ENCODE measurements at places on chromosomes 6 and 20. TPM values are rescaled to one million over a fixed set of nuclear protein-coding genes. Genes with fewer than 3 reads are reported as not detected.

DNA sequence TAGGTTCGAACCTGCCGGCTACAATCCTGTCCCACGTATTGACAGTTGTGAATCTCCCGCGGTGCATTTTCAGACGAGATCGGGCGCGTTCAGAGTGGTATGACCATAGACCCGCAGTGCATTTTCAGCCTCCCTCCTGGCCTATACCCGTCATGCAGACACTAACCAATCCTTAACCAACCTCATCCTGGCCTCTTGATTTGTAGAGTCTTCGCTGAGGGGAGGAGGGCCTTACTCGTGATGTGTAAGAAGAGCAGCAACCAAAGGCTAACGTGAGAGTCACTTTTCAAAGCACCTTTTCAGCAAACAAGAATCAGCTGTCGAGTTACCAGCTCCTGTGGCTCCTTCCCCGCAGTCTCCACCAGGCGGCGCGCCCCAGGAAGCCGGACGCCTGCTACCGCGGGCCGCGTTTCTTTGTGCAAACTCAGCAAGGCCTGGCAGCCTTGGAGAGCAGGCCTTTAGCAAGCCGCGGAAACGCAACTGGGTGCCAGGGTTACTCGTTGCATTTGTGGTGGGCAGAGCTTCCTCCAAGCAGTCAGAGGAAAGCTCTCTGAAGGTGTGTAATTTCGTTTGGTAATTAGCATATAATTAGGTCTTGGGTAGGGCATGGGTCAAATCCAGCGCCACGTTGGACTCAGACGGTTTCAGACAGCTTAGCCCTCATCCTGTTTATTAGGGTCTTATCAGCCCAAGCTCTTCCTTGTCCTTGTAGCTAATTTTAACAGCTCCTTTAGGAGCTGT, 139.8 kb downstream of the OR2B2 start:
- peak; percentile 96 for DNase-seq

DNA sequence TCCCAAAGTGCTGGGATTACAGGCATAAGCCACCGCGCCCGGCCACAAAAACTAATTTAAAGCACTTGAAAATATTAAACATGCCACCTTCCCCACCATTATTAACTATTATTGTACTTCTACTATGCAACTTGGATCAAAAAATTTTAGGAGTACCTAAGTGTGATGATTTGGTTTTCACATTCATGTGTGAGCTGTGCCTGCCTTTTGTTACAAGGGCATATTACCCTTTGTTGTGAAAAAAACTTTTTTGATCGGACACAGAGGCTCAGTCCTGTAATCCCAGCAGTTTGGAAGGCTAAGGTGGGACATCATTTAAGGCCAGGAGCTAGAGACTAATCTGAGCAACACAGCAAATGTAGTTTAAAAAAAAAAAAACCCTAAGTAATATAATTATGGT, 17.1 kb downstream of the ROMO1 start:
- no peak for DNase-seq

GRCh38 chr20:21395666-21396598, 1.4 kb downstream of the NKX2-4 start:
- no peak for DNase-seq

DNA sequence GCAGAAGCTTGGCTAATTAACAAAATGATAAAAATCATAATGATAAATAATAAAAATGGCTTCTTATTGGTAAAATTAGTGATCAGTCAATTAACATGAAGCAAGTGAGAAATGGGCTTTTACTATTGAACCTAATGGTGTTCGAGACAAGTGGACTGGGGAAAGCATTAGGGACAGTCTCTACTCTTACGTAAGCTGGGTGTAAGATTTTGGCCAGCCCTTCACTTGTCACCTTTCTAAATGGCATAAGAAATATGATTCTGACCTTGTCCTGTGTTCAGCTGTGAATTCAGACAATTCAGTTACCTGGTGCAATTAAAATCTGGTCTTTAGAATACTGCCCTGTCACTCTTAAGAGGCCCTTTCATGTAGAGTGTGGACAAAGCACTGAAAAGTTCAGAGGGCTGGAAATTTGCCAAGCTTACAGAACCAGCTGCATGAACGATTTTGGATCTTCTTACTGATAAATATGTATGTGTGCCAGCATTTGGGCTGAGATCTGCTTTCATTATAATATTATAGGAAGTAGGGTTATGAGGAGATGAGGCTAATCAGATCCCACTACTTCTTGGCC, 115.9 kb downstream of the QRSL1 start:
- no peak for DNase-seq

- DNase-seq, result no peak
Measured at GRCh38 chr20:32516583-32517517, 68.3 kb downstream of the NOL4L start.

- DNase-seq, result no peak
Measured at GRCh38 chr6:153032255-153032882, 29.9 kb upstream of the MTRF1L start.

DNA sequence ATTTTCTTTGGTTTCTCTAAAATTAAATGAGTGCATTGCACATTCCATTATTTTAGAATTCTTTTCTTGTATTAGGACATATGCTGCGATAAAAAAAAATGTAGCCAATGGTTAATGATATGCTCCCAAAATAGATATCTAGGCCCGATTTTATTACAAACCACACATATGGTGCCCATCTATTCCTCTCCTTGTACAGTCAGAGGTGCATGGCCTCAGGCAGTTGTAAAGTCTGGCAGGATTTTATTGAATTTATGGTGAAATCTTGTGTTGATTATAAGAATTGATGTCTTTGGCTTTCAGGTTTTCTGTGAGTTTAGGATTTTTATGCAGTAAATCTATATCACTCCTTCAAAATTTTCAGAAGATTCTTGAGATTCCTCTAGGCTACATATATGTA, 192.2 kb downstream of the RFPL4B start:
- DNase-seq, result no peak

GRCh38 chr20:59987135-59987534, 28.9 kb downstream of the CDH26 start:
- peak; percentile 13 for DNase-seq

DNA sequence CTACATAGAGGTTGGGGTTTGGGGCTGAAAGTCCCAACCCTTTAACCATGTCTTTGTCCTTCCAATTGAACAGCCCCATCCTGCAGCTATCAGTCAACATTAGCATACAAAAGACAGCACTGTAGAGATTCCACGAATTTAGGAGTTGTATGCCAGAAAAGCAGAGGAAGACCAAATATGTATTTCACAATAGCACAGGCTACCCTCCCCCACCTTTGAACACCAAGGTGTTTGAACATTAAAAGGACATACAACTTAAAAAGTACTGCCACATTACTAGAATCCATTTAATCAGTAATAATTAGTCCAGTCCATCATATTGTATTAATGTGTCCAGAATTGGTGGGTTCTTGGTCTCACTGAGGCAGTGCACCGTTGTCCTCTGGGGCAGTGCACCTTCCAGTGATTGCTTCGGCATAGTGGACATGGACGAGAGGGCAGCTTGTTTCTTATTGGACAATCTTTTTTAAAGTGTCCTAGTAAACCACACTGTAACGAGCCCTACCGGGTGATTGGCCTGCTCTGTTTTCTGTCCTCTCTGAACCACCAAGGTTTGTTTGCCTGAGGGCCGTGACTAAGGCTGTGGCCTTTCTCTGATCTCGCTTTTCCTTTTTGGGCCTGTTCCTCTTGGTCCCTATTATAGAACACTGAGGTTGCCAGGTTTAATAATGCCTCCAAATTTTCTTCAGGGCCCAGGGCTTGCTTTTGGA, 36.4 kb downstream of the GSTA4 start:
- no peak for DNase-seq

GRCh38 chr6:73234733-73235132, 9.4 kb upstream of the KHDC1L start:
- DNase-seq, result peak; percentile 84

DNA sequence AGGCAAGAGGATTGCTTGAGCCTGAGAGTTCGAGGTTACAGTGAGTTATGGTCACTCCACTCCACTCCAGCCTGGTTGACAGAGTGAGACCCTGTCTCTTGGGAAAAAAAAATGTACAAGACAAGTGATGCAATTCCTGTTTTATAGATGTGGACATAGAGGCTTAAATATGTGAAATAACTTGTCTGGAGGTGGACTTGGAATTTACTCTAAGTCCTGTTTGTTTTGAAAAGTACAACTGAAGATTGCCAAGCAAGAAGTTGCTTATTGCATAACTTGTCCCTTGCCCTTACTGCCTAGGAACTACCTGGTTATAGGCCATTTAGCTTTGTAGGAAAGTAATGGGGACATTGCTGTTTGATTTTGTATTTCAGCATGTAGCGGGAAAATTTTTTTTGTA, 26.0 kb upstream of the ADIG start:
- DNase-seq, result no peak

- no peak for DNase-seq
Measured at GRCh38 chr6:129843573-129843972, 17.5 kb downstream of the TMEM244 start.

Gene BMP6
- 1.0 TPM for polyA plus RNA-seq

Gene FGD2
- polyA plus RNA-seq, result not detected

Gene CFAP61
- not detected for polyA plus RNA-seq

Measured in foreskin keratinocyte (primary cell).